ENCODE measurements at places on chromosomes 3 and 15. TPM values are rescaled to one million over a fixed set of nuclear protein-coding genes. Genes with fewer than 3 reads are reported as not detected.

SMAD6 gene
- total RNA-seq, result 0.37 TPM

ASB7 gene
- 26.5 TPM for total RNA-seq

MYL3 gene
- total RNA-seq, result not detected

ASB14 gene
- total RNA-seq, result not detected

DNA sequence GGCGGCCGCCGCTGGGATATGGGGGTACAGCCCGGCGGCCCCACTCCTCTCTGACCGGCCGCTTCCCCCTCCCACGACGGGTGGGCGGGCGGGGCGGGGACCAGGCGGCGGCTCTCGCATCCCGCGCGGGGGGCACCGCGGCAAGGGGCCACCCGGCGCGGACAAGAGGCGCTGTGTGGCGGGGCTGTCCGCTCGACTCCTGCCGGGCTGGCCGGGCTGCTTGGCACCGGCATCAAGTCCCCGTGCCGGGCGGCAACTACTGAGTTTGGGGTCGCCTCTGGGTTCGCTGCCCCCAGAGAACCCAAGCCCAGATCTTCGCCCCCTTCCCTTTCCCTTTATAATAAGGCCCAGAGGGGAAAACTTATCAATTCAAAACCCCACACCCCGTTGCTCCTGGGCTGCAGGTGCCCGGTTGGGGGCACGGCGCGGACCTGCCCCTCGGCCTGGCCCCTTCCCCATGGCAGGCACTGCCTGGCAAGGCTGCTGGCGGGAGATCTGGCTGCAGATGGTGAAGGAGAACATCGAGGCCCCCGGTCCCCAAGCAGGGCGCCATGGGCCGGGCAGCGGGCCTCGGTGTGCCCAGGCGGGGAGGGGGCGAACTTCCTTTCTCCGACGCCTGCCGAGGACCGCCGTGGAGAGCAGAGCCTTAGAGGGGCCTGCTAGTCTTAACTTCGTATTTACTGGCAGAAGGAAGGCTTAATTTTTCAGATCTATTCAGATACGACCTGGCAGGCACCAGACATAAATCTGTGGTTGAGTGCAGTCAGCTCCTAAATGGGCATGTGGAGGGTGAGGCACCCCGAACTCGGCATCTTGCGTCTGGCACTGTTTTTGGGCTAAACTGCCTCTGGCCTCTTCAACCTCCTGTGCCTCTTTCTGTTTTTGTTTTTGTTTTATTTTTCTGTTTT, 911 bp downstream of the APBA2 start:
- H3K36me3 ChIP-seq, result no peaks in the 10 kb centered on the region
- H3K27ac ChIP-seq, result no peak overlapping the region
- H3K27me3 ChIP-seq, result no peaks in the 10 kb centered on the region
- no peak overlapping the region for H3K4me3 ChIP-seq
- H3K4me1 ChIP-seq, result no peaks in the 10 kb centered on the region

SPTSSB gene
- not detected for total RNA-seq

- H3K36me3 ChIP-seq, result no peaks in the 10 kb centered on the region
- peaks cover 29% of the 10 kb centered on the region for H3K4me1 ChIP-seq
- H3K4me3 ChIP-seq, result no peak overlapping the region
- no peak overlapping the region for H3K27ac ChIP-seq
- no peak for DNase-seq
Observed at GRCh38 chr3:129622226-129622874, 15.9 kb upstream of the PLXND1 start.

DNA sequence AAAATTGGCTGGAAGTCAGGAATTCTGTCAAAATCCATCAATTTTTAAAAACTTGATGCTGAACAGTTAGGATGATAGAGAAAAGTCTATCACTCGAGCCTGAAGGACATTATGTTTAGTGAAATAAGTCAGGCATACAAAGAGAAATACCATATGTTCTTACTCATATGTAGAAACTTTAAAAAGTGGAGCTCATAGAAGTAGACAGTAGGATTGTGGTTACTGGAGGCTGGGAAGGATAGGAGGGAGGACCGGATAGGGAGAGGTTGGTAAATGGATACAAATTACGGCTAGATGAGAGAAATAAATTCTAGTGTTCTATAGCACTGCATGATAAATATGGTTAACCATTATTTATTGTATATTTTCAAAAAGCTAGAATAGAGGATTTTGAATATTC, 389.5 kb upstream of the RASGRP1 start:
- H3K4me1 ChIP-seq, result no peaks in the 10 kb centered on the region
- no peaks in the 10 kb centered on the region for H3K36me3 ChIP-seq
- no peaks in the 10 kb centered on the region for H3K27me3 ChIP-seq
- no peak overlapping the region for H3K27ac ChIP-seq

PEX5L gene
- not detected for total RNA-seq

GRCh38 chr15:50261981-50262380, 3.5 kb downstream of the HDC start:
- DNase-seq, result no peak
- no peaks in the 10 kb centered on the region for H3K36me3 ChIP-seq
- H3K4me3 ChIP-seq, result no peak overlapping the region
- no peaks in the 10 kb centered on the region for H3K27me3 ChIP-seq
- H3K4me1 ChIP-seq, result peaks cover 9% of the 10 kb centered on the region
- H3K27ac ChIP-seq, result no peak overlapping the region

ZPLD1 gene
- not detected for total RNA-seq

Data from B cell (primary cell).